Activated CD4-positive, alpha-beta memory T cell treated with anti-CD3 and anti-CD28 coated beads for 36 hours (primary cell): ENCODE measurements at places on chromosomes 1 and 21.
A peak's percentile ranks its signal among the peaks of the same experiment; 100 is the strongest.

DNA sequence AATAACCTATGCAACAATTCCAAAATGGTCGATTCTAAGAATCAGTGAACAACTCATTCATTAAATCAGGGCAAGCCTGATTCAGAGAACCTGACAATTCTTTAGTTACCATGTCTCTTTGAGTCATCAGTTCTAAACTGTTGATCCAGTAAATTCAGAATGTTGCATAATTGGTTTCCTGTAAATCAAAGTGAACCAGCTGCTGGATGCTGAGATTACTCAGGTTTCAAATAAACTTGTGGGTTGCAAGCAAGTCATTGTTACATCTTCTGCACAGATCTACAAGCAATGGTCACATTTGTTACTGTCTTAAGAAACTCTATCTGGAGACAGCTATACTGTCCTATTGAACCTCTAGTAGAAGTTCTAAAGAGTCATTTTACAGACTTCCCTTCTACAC lies 16.5 kb downstream of the PLA2G2D start:
- DNase-seq, result no peak

GRCh38 chr1:70737125-70737524 lies 310.5 kb downstream of the PTGER3 start:
- DNase-seq, result no peak

DNA sequence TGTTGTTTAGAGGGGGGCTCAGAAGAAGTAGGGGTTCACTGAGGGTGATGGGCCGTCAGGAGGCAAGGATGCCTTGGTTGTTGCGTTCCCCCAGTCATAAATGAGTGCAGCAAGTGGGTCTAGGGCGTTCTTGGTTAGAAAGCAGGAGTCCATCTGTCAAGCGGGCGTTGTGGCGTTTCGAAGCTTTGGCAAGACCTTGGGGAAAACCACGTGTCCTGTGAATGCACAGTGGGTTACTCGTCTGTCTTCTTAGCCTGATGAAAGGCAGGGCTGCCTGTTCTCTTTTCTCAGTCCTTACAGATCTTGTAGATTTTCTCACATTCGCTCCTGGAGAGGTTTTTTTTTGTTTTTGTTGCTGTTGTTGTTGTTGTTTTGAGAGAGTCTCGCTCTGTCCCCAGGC lies 6.3 kb upstream of the ZNF496 start:
- DNase-seq, result no peak

- DNase-seq, result no peak
Observed at GRCh38 chr1:43532716-43533115, 2.0 kb downstream of the PTPRF start.

DNA sequence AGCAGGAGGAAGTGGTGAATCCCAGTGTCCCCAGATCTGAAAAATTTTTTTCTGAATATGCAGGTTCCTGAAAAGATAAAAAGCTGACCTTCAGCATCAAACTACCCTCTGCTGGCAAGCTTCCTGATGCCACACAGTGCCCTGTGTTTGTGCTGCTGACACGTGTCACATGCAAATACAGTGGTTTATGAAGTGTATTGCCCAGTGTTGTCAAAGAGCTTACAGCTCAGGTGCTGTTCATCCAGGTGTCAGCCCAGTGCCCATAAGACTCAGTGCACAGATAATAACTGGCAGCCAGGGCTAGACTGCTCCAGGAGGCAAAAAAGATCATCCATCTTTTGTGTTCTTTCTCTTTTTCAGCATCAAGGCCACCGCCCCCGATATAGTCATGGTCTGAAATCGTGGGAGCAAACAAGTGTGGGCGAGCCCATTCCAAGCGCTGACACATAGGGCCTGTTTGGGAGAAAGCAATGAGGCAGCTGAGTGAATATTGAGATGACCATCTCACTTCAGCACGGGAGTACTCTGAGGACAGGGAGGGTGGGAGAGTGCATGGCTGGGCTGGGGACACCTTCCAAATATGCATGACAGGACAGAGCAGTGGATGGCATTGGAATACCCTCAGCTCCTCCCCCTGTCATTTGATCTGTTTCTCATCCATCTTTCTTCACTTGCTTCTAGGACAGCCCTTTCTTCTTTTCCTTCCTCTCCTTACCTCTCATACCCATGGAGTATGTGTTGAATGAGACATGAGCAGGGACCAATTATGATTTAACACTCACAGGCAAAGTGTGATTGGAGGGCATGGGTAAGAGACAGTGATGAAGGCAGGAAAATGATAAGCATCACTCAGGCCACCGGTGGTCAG lies 6.4 kb upstream of the KCNK1 start:
- DNase-seq, result no peak

- DNase-seq, result peak; percentile 71
Observed at GRCh38 chr1:2046174-2046917, 3.9 kb upstream of the PRKCZ start.

DNA sequence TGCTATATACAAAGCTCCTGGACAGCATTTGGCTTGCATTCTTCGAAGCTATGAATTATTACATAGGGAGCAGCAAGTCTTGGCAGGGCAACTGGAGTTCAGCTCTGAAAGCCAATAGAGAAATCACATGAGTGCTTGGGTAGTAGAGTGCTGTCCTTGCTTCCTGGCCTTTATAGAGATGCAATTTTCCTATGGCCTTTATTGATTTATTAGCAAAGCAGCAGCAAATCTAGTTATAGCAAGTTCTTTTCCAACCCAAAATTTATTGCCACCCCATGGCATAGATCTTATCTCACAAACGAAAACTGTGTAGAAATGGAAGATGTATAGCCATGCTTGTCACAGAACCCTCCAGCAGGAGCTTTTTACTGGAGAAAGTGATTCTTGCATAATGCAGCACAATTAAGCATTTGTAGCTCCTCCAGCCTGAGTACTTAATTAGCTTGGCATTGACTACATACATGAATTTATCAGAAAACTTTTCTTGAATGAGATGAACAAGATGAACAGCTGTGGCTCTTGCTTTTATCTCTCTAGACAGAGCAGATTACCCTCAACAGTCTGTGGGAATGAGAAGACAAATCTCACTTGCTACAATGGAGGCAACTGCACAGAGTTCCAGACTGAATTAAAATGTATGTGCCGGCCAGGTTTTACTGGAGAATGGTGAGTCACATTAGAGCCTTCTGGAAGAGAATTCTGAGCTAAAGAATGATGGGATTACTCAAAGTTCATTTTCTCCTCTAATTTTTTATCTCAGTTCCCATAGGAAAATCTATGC lies 170.1 kb downstream of the CRB1 start:
- no peak for DNase-seq

GRCh38 chr1:219432191-219432606 lies 180.7 kb downstream of the ZC3H11B start:
- peak; percentile 13 for DNase-seq

DNA sequence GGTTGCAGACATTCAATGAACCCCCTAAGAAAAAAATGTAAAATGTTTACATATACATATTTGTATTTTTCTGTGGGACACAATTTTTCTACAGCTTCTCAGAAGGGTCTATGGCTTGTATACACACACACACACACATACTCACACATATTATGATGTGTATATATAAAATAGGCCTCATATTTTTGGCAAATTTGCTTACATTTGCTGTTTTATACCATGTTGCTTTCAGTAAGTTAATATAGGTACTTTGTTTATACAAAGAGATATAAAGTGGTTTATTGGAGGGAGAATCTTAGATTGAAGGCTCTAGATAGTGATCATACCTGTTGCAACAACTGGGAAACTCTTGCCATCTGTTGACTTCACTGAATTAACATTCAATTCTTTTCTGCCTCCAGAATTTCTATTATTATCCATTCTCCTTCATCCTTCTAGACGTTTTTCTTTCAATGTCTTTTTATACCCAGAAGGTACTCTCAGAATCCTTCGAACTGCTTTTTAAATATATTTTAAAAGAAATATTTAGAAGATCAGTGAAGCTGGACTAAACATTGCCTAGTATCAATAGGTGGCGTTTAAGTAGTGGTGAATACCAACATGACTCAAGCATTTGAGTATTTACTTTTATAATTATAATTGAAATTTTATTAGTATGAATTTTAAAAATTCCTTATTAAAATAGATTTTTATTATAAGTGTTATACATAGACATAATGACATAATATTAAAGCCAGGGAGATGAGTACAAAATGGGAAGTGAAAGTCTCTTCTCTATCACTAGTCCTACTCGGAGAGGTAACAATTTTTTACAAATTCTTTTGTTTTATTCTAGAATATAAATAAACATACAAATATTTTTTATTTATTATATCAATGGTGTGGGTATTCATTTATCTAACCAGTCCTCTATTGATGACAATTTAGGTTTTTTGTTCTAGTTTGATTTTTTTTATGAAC lies 10.2 kb downstream of the CD55 start:
- no peak for DNase-seq
